ENCODE measurements at places on chromosomes 1 and 21. TPM values are rescaled to one million over a fixed set of nuclear protein-coding genes. Genes with fewer than 3 reads are reported as not detected.

Gene TTLL7
- 17.2 TPM for total RNA-seq

Gene FCRL1
- not detected for total RNA-seq

Gene CD101
- total RNA-seq: not detected

GRCh38 chr1:114135786-114136185 lies 17.9 kb downstream of the SYT6 start:
- DNase-seq: no peak

Gene CHI3L1
- total RNA-seq: 0.24 TPM

Gene MAP7D1
- total RNA-seq: 136 TPM

- no peak for DNase-seq
These were observed 118.4 kb downstream of the RHOU start for GRCh38 chr1:228853637-228854036.

DNA sequence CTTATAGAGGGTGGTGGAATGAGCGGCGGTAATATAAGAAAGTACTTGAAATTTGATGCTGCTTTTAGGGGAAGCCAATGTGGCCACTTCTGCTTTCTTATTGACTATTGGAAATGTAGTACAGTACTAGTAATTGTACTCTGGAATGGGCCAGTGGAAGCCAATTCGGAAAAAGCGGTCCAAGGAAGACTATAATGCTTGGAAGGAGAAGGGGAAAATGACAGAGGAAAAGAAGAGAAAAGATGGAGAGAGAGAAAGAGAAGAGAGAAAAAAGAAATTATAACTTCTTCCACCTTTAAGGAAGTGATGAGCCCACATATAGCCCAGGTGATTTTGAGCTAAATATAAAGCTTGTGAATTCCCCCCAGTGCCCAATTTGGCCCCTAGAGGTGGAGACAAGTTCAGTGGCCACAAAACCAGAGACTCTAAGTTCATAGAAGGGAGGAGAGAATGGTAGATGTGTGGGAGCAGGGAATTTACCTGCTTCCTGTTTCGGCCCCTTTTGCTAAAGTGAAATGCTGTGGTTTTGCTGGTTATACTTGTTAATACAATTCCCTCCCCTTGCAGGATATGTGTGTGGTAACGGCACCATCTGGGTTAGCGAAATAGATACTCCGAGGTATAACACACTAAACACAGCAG lies 35.7 kb upstream of the DUSP10 start:
- no peak for DNase-seq

DNA sequence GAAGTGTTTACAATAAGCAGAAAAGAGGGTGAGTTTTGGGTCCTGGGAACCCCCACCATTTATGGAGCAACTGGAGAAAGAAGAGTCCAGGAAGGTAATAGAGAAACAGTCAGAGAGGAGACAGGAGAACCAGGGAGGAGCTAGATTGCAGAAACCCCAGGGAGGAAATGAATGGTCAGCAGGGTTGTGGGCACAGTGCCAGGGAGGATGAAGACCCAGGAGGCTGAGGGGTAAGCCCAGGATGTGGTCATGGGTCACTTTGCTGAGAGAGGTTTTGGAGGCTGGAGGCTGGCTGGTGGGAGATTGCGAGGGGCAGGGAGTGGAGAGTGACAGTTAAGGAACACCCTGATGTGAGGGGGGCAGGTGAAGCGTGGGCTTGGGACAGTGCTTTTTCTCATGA lies 169.9 kb upstream of the CSF3R start:
- no peak for DNase-seq

Gene CACNA1S
- total RNA-seq: not detected

Gene LHX8
- total RNA-seq: not detected

DNA sequence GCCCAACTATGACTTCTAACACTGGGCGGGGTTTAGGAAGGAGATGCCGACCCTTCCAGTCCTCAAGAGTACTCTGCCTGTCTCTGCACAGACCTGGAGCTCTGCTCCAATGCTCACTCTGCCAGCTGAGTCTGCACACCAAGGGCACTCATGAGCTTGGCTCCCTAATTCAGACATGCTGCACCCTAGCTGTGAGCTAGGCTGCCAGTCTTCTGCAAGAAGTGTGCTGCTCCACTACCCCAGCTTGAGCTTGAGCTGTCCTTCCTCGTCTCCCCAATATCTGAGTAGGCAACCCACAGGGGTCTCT lies 13.2 kb downstream of the TP53BP2 start:
- DNase-seq: no peak

GRCh38 chr1:226638001-226638601 lies 89.5 kb downstream of the STUM start:
- DNase-seq: no peak

DNA sequence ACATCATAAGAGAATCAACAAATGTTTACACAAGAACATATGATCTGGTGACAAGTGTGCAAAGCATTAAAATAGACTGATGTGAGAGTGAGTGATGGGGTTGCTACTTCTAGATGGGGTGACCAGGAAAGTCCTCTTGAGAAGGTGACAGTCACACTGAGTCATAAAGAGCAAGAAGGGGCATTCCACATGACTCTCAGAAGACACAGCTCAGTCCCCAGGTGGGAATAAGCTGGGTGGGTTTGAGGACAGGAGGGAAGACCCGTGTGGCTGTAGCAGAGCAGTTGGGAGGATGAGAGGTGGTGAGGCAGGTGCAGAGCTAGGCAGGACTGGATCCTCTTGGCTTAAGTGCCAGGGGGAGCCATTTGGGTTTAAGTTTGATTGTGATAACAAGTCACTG lies 53.1 kb downstream of the TNR start:
- no peak for DNase-seq

DNA sequence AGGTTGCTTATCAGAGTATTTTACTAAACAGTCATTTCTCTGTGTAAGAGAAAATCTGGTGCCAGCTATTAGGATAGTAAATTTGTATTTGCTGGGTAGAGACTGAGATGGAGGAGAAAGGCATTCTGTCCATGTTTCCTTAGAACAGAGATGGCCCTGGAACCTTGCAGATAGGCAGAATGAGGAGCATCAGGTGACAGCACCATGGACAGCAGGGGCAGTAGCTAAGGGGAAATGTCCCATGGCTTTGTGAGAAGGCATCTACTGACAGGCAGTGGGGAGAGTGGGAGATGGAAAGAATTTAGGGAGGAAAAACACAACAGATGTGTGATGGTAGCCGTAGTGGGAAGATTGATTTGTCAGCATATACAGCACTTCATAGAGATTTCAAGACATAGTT lies 105.0 kb downstream of the PRRX1 start:
- DNase-seq: no peak

Gene RYR2
- 2.3 TPM for total RNA-seq

GRCh38 chr1:6666696-6667095 lies 34.9 kb downstream of the DNAJC11 start:
- DNase-seq: no peak

Gene HMCN1
- 0.55 TPM for total RNA-seq

DNA sequence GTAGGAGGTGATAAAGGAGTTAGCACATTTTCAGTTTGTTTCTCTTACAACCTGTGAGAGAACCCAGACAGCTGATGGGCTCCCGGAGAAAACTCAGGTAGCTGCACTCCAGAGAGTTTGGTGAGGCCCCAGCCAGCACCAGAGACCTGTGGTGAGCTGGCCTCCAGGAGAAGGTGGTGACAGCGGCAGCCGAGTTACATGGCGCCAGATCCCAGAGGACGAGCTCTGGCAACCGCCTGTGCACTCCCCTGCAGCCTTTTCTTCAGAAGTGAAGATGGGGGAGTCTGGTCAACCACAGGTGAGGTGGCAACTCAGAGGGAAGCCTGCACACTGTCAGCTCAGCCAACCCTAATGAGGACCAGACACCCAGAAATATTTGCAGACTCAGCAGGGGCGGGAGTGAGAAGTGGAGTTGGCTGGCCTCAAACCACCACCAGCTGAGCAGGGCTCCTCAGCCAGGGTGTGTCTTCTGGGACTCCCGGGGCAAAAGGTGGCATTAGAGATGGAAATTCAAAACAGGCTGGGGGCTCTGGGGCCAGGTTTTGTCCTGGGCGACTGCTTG lies 209.7 kb downstream of the SETD4 start:
- no peak for DNase-seq

Gene RCSD1
- 0.29 TPM for total RNA-seq

- peak; percentile 16 for DNase-seq
These were observed 11.8 kb upstream of the ZFP69B start for GRCh38 chr1:40438391-40439015.

Gene OR2T2
- not detected for total RNA-seq

- DNase-seq: no peak
These were observed 126.6 kb upstream of the PLPPR4 start for GRCh38 chr1:99137554-99138206.

DNA sequence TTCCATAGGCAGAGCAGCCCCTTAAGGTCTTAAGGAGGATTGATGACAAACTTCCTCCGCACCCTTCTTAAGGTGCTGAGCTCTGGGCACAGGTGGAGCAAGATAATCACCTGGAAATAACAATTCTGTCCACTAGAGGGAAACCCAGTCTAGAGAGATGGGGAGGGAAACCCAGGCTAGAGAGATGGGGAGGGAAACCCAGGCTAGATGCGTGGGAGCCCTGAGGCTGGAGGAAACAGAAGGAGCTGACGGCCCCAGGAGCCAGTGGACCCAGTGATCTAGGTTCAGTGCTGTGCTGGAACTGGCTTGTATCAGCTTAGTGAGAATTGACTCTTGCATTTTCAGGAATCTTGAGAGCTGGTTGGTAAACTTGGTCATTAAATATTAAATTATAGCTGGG lies 17.8 kb upstream of the MYCL start:
- peak; percentile 58 for DNase-seq

DNA sequence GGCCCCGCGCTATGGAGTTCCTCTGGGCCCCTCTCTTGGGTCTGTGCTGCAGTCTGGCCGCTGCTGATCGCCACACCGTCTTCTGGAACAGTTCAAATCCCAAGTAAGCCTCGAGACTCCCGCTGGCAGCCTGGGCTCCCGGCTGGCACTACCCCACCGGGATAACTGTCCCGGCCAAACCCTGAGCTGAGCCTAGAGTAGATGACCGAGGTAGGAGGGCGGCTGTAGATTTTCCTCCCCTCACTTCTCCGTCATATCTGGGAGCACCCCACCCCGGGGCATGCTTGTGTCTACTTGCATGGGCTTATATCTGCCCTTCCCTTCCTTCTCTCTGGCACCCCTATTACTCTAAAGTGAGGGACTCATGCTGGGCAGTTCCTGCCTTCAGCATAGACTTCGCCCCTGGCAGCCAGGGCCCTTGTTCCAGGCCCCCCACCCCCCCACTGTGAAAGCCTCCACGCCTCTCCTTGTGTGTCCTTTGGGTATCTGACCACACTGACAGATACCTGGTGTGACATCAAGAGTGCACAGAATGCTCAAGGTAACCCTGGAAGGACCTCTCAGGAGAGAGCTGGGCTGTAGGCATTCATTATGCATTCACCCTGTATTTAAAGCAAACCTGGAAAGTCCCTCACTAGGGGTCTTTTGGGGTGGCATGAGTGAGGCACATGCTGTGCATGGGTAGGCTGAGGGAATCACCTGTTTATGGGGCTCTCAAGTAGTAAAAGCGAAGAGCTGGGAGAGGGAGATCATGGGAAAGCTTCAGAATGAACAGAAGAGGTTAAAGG lies 485 bp downstream of the EFNA1 start:
- DNase-seq: no peak

- no peak for DNase-seq
These were observed 69.0 kb downstream of the GADD45A start for GRCh38 chr1:67753776-67754525.

- peak; percentile 89 for DNase-seq
These were observed 141.1 kb upstream of the RUNX1 start for GRCh38 chr21:35190201-35190701.

- no peak for DNase-seq
These were observed 9.3 kb upstream of the RSRP1 start for GRCh38 chr1:25256578-25256965.

Gene ZNF684
- total RNA-seq: 5.0 TPM

DNA sequence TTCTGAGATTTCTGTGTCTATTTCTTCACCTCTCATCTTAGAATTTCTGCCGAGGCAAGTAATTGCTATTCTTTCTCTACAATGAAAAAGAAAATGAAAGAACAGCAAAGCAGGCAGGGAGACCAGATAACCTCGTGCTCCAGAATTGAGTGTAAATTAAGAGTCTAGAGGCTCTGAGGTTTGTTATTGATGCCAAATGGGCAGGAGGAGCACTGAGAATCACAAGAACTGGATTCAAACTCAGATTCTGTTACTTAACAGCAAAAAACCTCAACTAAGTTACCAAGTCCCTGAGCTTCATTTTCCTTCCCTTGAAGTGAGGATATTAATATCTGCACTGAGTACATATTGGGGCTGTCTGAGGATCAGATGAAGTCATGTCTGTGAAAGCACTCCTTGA lies 5.5 kb upstream of the DDR2 start:
- DNase-seq: no peak

- peak; percentile 77 for DNase-seq
These were observed 2.6 kb upstream of the CREG1 start for GRCh38 chr1:167555971-167556714.

GRCh38 chr1:86750530-86750929 lies 46.2 kb downstream of the SH3GLB1 start:
- DNase-seq: no peak

Gene KCNQ4
- total RNA-seq: not detected

GRCh38 chr1:82775406-82776000 lies 974.8 kb downstream of the ADGRL2 start:
- peak; percentile 26 for DNase-seq

Gene DPH2
- total RNA-seq: 31.6 TPM

DNA sequence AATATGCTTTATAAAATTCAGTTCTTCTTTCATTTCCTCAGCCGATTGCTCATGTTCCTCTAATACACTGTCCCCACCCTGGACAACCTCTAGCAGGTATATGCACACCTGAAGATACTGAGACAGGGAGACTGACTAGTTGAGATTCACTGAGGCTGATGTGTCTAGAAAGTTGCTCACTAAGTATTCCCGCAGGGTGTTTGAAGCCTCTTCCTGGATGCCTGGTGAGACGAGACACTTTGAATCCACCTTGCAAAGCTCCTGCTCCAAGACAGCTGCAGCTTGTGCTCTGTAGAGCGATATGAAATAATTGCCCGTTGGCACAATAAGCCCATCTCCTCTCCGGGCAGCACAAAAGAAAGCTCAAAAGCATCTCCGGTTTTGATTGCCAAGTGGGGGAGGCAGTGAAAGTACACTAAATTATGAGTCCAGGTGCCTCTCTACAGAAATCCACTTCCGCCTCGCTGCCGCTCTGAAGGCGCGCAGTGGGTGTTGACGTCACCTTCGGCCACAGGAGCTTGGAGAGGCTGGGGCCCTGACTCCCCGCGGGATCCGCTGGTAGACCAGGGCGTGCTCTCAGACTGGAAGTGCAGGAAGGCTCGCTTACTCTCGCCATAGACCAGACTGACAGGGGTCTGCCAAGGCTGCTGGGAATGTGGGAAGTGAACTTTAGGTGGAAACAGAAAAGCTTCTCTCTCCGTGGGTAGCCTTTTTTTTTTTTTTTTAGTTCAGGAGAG lies 46.3 kb downstream of the GPA33 start:
- DNase-seq: peak; percentile 78

Gene FCN3
- not detected for total RNA-seq

- DNase-seq: no peak
These were observed 126.9 kb upstream of the GRIK3 start for GRCh38 chr1:37161171-37161570.

Gene C4BPA
- total RNA-seq: not detected

GRCh38 chr1:32924881-32925344 lies 23.7 kb upstream of the TMEM54 start:
- no peak for DNase-seq

Gene SLC44A5
- 3.7 TPM for total RNA-seq

- DNase-seq: no peak
These were observed 6.5 kb upstream of the MATN1 start for GRCh38 chr1:30729901-30730300.

- no peak for DNase-seq
These were observed 629.3 kb upstream of the NEGR1 start for GRCh38 chr1:72911656-72912055.
